Islet precursor cell (in vitro differentiated cells): ENCODE measurements at places on chromosomes 2 and 18.

DNA sequence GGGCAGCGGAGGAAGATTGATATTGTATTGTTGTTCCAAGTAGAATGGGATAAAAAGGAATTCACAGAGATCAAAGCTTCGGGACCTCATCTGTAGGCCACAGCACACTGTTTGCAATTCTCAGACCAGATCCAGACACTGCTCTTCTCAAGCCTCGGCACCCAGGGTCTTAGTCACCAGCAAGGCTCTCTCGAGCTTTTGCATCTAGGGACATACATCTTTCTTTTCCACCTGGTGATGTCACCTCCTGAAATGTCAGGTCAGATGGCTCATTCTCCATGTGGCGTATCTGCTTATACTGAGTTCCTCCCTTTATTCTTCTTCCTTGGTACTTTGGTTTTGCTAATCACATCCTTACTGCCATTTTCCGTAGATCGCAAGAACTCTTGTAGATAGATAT is 42.9 kb upstream of the SNTG2 start:
- peak; percentile 58 for DNase-seq

- DNase-seq, result peak; percentile 92
These were observed at the start of gene PROM2 for GRCh38 chr2:95274291-95275150. Gene PROM2 (plus strand): TSS chr2:95274449. CDS start chr2:95274586, 137 bp downstream.

- no peak for DNase-seq
These were observed 45.3 kb downstream of the DGKD start for GRCh38 chr2:233399306-233400225.

DNA sequence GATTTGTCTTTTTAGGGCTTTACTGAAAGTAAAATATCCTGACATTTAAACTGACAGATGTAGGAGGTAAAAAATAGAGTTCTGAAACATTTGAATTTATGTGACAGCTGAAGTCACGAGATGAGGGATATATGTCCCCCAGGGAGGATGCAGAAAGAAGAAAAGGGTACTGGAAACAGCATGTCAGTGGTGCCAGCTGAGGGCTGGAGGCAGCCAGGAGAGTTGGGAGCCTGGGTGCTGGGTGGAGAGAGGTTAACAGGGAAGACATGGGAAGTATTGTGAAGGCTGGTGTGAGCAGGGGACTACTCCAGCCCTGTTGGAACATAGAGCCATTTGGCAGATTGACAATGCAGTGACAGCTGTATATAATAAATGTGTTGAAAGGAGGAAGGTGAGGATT is 11.8 kb upstream of the MOCOS start:
- no peak for DNase-seq

DNA sequence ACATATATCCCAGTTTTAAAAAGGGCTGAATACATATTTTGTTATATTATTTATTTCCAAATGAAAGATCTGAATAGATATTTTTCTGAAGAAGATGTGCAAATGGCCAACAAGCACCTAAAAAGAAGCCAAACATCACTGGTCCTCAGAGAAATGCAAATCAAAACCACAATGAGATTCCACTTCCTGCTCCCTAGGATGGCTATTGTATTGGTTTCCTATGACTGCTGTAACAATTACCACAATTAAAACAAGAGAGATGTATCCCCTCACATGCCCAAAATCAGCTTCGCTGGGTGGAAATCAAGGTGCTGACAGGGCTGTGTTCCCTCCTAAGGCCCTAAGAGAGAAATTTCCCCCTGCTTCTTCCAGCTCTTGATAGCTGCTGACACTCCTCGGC is 23.2 kb downstream of the ABCB11 start:
- DNase-seq, result no peak

GRCh38 chr2:16713011-16713423 is 47.4 kb upstream of the CYRIA start:
- DNase-seq, result no peak

GRCh38 chr2:15893689-15894480 is 46.5 kb upstream of the MYCN start:
- DNase-seq, result no peak

GRCh38 chr2:12718015-12718671 is 1.4 kb downstream of the TRIB2 start:
- DNase-seq, result peak; percentile 64

- no peak for DNase-seq
These were observed 83.6 kb downstream of the FARSB start for GRCh38 chr2:222572264-222572721.

- no peak for DNase-seq
These were observed 11.9 kb upstream of the PID1 start for GRCh38 chr2:229282758-229283546.

- DNase-seq, result no peak
These were observed 63.8 kb downstream of the HAUS1 start for GRCh38 chr18:46167971-46168370.

- no peak for DNase-seq
These were observed 358 bp downstream of the USP37 start for GRCh38 chr2:218567797-218568189.

DNA sequence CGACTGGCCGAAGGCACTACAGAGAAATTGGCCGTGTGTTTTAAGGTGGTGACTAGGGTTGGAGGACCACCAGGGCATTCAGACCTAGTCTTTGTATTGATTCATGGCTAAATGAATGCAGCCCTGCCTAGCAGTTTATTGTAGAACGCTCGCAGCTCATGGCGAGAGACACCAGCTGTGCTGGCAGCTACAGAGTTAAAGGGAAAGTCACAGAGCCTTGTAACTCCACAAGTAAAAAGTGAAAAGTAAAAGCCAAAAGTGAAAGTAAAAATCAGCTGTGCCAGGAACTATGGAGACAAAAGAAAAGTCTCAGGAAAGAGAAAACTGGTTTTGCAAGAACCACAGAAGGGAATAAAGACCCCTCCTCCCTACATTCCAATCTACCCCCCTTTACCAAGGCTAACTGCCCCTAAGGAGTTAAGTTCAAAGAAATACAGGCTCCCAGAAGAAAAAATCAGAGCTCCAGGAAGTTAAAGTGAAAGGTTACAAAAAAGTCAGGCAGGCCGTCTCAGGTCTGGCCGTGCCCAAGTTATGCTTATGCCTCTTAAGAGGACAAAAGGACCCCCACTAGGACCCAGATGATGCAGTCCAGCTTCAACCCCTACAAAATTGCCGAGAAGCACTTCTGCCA is 46.4 kb upstream of the SELENOI start:
- peak; percentile 77 for DNase-seq

DNA sequence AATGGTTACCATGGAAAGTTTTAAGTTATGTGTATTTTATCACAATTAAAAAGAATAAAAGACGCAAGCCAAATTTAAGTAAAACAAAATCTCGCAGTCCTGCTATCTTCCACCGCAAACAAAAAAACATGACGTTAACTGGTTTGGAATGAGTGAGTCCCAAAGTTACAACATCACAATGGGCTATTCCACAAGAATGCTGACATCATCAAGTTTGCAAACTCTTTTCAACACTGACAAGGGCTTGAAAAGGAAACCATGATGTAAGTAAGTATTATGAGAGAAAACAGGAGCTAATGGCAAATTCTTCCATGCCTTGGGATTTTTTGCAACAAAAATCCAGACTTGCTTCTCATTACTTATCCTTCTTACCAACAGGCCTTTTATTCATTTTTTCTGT is 31.1 kb downstream of the SIGLEC15 start:
- no peak for DNase-seq

DNA sequence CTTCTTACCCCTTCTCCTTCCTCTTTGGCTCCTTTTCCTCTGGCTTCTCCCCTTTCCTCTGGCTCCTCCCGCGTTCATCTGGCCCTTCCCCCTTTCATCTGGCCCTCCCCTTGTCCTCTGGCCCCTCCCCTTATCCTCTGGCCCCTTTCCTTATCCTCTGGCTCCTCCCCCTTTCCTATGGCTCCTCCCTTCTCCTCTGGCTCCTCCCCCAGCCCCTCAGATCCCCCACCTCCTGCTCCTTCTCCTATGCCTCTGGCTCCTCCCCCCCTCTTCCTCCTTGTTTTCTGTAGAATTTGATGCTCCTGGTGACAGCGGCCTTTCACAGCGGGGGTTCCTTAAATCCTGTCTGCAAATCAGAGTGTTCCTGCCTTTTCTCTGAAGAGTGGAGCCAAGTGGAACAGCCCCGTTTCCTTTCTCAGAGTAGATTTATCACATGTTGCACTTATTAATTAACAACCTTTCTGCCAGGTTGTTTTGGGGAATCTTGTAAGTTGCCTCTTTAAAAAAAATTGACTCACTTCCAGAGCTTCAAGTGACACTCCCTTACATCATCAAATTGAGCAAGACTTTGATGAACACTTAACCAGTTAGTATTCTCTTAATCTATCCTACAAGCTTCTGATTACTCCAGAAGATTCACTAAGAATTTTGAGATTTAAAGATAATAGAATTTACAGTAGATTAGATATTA is 27.9 kb downstream of the FABP1 start:
- DNase-seq, result peak; percentile 66

GRCh38 chr2:120209427-120210269 is 13.6 kb downstream of the TMEM185B start:
- peak; percentile 41 for DNase-seq

DNA sequence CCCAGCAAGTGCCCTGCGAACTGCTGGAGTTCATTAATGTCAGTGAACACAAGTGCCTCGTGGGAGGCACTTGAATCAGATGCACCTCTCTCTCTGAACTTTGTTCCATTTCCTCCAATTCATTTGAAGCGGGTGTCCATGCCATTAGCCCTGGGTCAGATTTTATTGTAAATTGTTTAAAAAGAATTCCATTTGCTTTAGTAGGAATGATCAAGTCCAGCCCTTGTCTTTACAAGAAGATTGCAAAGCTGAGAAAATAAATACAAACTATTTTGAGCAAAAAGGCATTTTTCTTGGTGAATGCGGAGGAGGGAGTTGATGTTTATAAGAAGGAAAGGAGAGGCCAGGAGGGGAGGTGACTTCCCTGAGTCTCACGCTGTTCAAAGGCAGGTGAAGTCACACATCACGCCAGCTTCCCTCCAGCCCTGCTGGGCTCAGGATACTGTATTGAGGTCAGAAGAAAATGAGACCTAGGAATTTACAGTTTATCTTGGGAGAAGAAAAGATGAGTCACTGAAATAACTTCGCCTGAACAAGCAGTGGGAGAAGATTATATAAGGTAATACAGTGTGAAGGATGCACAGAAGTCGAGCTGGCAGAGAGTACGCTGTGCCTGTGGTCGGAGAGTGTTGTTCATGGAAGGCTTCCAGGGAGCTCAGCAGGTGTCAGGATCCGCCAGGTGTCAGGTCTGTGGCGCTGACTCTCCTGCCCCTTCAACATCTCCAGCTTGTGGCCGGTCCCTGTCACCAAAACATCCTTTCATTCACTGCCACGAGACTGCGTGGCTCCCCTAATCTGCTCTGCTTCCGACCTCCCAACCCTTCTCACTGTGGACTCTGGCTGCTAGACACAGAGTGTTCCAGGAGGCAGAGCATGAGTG is 36.5 kb downstream of the EFR3B start:
- DNase-seq, result peak; percentile 66

GRCh38 chr2:232999354-232999753 is 13.7 kb downstream of the NGEF start:
- peak; percentile 61 for DNase-seq

DNA sequence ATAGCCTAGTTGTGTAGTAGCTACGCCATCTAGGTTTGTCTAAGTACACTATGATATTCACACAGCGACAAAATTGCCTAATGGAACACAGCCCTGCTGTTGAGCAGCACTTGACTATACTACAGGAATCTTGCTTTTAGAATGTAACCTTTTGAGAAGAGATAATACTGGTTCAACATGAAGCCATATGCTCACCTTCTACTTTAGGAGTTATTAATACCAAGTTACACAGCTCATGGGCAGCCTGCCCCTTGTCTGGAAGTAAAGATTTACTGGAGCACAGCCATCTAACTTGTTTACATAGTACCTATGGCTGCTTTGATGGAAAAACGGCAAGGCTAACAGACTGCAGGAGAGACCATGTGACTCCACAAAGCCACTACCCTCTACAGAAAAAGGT is 174.8 kb downstream of the DYM start:
- no peak for DNase-seq

DNA sequence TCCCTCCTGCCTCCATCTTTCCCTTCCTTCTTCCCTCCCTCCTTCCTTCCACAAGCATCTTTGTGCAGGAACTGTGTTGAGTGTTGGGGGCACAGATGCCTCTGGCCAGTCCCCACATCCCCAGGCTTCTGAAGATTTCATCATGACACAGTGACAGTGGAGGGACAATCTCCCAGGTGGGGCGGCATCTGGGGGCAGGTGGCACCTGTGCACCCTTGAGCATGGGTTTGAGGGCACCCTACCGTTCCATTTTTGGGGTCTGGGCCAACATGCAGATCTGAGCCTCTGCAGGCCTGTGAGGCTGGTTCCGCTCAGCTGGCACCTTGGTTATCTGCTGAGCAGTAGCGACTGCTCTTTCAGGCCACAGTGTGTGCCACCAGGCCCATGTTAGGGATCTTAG is 57.6 kb downstream of the LONRF2 start:
- no peak for DNase-seq

GRCh38 chr18:42182728-42183700 is 228.0 kb downstream of the PIK3C3 start:
- peak; percentile 82 for DNase-seq

DNA sequence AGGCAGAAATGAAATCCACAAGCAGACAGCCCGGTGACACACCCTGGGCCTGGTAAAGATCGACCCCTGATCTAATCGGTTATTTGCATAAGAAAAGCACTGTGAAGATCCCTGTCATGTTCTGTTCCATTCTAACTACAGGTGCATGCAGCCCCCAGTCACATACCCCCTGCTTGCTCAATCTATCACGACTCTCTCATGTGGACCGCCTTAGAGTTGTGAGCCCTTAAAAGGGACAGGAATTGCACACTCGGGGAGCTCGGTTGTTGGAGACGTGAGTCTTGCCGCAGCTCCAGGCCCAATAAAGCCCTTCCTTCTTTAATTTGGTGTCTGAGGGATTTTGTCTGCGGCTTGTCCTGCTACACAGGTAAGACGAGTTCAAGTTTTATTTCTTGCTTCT is 13.4 kb upstream of the IL1B start:
- no peak for DNase-seq

GRCh38 chr2:98382739-98383138 is 36.5 kb downstream of the CNGA3 start:
- peak; percentile 32 for DNase-seq

DNA sequence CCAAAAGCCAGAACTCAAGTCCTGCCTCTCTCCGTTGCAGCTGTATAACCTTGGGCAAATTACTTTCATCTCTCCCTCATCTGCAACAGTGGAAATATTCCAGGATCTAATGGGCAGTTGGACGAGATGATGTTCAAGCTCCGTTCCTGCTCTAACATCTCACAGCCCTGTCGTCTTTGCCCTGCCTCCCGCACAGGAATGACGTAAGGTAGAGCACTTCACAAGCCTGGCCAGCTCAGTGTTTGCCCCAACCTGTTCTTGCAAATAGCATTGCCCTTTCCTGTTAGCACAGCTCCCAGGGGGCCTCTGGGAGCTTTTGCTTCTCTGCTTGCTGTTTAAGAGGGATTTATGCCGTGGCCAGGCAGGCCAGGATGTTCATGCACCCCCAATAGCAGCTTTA is 107.9 kb downstream of the KLHL29 start:
- no peak for DNase-seq

GRCh38 chr2:85924522-85924921 is 35.7 kb upstream of the ST3GAL5 start:
- DNase-seq, result no peak

- DNase-seq, result no peak
These were observed 154.6 kb downstream of the EVA1A start for GRCh38 chr2:75406131-75406581.

- no peak for DNase-seq
These were observed 11.7 kb upstream of the TEX261 start for GRCh38 chr2:71006323-71006722.
